GM04503 (cell line): ENCODE measurements at places on chromosomes 2 and 18.
A peak's percentile ranks its signal among the peaks of the same experiment; 100 is the strongest.

GRCh38 chr18:74163019-74163660 lies 14.8 kb downstream of the TIMM21 start:
- DNase-seq: no peak

DNA sequence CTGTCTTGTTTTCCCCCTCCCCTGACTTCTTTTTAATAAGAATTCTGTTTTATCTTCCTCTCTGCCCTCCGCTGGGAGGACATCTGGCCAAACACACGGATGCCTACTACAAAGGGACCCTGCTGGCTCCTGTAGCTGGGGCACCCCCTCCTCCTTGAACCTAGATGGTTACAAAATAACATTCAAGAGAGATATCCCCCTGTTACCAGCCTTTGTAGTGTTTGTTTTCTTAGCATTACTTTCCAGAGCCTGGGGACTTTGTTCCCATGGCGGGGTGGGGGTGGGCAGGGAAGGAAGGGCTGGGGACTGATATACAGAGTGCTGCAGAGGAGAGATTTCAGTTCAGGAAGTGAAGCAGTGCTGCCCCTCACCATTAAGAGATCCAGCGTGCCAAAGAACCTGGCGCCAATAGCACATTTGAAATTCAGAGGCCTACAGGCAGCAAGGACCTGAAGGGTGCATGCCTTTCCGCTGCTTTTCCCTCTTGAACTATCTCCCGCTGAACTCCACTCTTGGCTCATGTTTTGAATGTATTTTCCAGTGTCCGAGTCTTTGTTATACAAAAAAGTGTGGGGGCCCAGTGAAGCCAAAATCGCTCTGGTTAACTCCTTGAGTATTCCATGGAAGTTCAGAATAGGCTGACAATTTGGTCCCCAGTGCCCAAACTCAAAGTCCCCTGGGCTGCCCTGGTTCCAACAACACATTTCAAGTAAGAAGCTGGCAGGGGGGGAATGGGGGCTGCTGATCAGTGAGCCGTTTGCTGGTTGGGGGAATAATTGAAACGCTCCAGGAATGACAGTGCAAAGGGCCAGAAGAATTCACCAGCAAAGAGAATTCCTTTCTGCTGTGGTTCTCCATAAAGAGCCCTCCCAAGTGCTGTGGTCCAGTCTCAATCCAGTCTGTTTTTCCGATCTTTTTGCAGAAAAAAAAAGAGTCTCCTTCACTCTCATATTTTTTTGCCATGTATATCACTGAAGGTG lies 94.8 kb upstream of the THOC1 start:
- no peak for DNase-seq

DNA sequence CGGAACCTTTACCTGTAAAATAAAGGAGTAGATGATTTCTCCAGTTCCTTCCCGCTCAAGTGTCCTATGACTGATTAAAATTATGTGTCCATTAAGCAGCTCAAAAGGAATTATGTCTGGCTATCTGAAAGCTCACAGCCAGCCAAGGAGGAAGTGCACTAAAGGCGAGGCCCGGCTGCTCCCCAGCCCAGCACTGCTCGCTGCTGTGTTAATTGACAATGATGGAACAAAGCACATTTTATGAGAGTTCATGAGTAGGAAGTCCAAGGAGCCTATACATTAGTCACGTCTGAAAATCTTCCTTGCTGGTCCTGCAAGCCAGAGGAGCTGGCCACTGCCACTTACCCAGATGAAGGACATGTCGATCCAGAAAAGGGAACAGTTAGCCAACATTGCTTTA lies 14.3 kb downstream of the TTC32 start:
- no peak for DNase-seq

DNA sequence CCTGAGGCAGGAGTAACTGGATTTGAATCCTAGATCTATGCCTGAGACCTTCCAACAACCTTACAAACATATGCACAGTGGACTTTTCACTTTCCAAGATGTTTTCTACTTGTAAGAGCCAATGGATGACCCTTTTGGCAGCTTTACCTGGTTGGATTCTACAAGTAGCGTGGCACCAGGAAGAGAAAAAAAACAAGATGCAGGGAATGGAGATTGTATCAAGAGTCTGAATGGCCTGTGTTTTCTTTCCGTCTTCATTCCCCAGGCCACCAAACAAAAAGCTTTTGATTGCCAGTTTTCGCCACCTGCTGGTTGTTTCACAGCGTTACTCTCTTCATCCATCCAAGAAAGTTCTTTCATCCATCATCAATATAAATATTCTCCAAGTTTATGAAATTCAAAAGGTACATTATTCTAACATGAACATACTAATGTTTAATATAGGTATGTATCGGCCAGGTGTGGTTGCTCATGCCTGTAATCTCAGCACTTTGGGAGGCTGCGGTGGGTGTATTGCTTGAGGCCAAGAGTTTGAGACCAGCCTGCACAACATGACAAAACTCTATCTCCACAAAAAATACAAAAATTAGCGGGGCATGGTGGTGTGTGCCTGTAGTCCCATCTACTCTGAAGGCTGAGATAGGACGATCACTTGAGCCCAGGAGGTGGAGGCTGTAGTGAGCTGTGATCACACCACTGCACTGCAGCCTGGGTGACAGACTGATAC lies 3.5 kb upstream of the BCL2 start:
- no peak for DNase-seq

- no peak for DNase-seq
These were observed 95.4 kb downstream of the INHBB start for GRCh38 chr2:120441351-120441700.

GRCh38 chr2:220963930-220964329 lies 608.2 kb downstream of the EPHA4 start:
- DNase-seq: no peak

- no peak for DNase-seq
These were observed 338.8 kb upstream of the ID2 start for GRCh38 chr2:8343031-8343430.

- no peak for DNase-seq
These were observed 160.1 kb upstream of the BOD1L2 start for GRCh38 chr18:56986829-56987228.

- DNase-seq: peak; percentile 47
These were observed 412 bp downstream of the OSBPL1A start for GRCh38 chr18:24397131-24397693.

GRCh38 chr2:129922571-129923264 lies 56.7 kb upstream of the RAB6C start:
- DNase-seq: no peak

DNA sequence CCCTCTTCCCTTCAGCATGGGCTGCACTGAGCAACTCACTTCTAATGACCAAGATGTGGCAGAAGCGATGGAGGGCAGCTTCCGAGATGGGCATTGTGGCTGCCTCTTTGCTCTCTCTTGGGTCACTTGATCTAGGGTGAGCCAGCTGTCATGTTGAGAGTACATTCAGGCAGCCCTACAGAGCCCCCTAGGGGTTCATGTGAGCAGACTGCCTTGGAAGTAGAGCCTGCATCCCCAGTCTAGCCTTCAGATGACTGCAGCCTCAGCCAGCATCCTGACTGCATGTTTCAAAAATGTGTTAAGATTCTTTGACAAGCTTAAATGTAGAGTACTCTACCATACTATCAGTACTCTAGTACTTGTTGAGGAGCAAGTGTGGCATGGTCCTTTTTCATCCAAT lies 143.9 kb downstream of the NCK2 start:
- no peak for DNase-seq

DNA sequence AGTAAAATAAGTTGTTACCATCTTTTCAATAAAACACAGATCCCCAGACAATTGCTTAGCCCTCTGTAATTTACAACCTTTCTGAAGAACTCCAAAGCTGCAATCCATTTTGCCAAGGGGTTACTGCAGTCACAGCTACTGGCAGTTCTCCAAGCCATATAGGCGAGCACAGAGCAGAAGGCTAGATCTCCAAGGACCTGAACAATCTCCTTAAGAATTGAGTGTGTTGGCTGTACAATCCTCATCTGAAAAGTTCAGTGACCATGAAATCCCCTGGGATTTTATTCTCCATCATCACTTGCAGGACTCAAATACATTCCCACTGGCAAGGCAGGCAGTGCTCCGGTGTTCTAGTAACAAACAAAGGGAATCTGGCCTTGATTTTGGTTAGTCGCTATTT lies 103.9 kb upstream of the LRP1B start:
- no peak for DNase-seq
